Fibroblast of lung (primary cell): ENCODE measurements at places on chromosomes 16 and 17. TPM values are rescaled to one million over a fixed set of nuclear protein-coding genes. Genes with fewer than 3 reads are reported as not detected.

The PDIA2 gene
- 0.33 TPM in 1 of 2 replicates, not detected in the other for total RNA-seq

DNA sequence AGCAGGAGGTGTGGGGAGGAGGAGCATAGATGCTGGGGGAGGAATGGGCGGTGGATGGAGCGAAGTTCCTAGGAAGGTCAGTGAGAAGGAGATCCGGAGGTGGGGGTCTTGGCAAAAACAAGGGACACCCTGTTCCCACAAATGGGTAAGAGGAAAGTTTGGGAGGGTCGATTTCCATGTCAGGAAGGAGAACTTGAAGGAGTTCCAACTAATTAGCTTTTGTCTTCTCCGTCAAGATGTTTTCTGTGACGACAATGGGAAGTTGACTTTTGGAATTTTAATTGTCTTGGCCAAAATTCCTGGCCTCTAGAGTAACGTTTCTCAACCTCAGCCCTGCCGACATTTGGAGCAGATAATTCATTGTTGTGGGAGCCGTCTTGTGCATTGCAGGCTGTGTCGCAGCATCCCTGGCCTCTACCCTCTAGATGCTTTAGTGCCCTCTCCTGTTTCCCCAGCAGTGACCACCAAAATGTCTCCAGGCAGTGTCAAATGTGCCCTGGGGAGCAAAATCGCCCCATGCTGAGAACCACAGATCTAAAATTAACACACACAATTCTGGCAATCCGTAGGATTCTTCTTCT, 97.1 kb downstream of the PITPNC1 start:
- H3K4me1 ChIP-seq, result peaks cover 5% of the 10 kb centered on the region
- DNase-seq, result peak; percentile 80
- no peaks in the 10 kb centered on the region for H3K27me3 ChIP-seq
- H3K27ac ChIP-seq, result no peak overlapping the region

The SOST gene
- not detected in 2 replicates for total RNA-seq

- peaks cover 5% of the 10 kb centered on the region for H3K36me3 ChIP-seq
- H3K27ac ChIP-seq, result peak overlapping the region; percentile 40
- no peaks in the 10 kb centered on the region for H3K4me1 ChIP-seq
- peak; percentile 12 for DNase-seq
- peak overlapping the region; percentile 48 for H3K4me3 ChIP-seq
These were observed 817 bp downstream of the NME1 start for GRCh38 chr17:51154176-51154575.

The SLC16A11 gene
- under 0.01 and 0.17 TPM in 2 replicates for total RNA-seq

GRCh38 chr16:67917852-67918236, 13.8 kb downstream of the CTRL start:
- H3K27ac ChIP-seq, result peak overlapping the region; percentile 59
- peak; percentile 50 for DNase-seq
- no peak overlapping the region for H3K4me3 ChIP-seq
- peaks cover 16% of the 10 kb centered on the region for H3K4me1 ChIP-seq

The CYB5B gene
- 37.2 and 87.4 TPM in 2 replicates for total RNA-seq

GRCh38 chr16:67115639-67116038, 5.9 kb downstream of the PHAF1 start:
- H3K36me3 ChIP-seq, result no peaks in the 10 kb centered on the region
- no peak overlapping the region for H3K4me3 ChIP-seq
- DNase-seq, result peak; percentile 67

DNA sequence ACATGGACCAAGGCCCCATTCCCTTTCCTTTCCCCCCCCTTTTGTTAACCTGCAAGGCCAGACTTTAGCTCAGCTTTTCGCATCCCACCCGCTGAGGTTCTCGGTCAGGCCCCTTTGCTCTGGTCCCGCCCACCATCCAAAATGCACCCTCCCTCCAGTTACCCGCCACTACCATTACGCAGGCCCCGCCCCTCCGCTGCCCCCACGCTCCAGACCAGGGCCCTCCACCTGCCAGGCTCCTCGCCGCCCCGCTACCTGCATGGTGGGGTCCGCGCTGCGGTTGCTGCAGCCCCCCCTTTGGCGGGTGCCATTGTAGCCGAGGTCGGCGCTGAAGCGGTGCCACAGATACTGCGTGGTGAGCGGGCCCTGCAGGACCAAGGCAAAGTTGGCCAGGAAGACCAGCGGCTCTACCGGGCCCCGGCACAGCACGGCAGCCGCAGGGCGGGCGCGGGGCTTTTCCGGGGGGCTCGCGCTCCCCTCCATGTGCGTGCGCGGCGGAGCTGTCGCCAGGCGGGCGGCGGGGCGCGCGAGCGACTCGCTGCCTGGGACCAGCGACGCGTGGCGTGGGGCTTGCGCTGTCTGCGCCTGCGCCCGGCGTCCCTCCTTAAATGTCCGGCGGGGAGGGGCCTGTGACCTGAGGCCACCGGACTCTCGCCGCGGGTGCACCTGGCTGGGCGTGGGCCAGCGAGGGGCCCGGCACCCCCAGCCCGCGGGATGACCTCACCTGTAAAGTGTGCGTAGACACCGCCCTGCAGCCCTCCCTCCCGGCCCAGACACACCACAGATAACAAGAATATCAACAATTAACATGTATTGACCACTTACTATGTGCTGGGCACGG, at the start of gene SLC46A1:
TSS of gene SLC46A1 (minus strand) at position 581 of the 841 bp plus-strand sequence. CDS start at position 483, 98 bp downstream.
- H3K27ac ChIP-seq, result no peak within 1 kb of the TSS
- H3K4me3 ChIP-seq, result peak within 1 kb of the TSS; percentile 70
- DNase-seq, result peak; percentile 38
- no peaks in the 10 kb centered on the region for H3K36me3 ChIP-seq
- peaks cover 2% of the 10 kb centered on the region for H3K4me1 ChIP-seq

DNA sequence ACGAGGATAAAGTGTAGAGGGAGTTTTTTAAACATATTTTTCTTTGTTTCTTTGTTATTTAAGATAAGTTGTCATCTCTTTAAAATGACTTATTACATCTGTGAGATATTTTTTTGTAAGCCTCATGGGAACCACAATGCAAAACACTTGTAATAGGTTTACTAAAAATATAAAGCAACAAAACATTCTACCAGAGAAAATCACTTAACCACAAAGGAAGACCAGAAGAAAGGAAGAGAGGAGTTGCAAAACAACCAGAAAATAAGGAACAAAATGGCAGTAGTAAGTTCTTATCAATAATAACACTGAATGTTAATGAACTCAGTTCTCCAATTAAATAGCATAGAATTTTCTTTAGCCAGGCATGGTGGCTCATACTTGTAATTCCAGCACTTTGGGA, 22.9 kb downstream of the DHRS7B start:
- DNase-seq, result no peak
- no peak overlapping the region for H3K27ac ChIP-seq
- no peaks in the 10 kb centered on the region for H3K36me3 ChIP-seq
- no peaks in the 10 kb centered on the region for H3K27me3 ChIP-seq

- H3K36me3 ChIP-seq, result peaks cover 4% of the 10 kb centered on the region
- peak overlapping the region; percentile 65 for H3K4me3 ChIP-seq
- DNase-seq, result peak; percentile 86
- H3K27ac ChIP-seq, result peak overlapping the region; percentile 92
- H3K4me1 ChIP-seq, result peaks cover 25% of the 10 kb centered on the region
- peaks cover 2% of the 10 kb centered on the region for H3K27me3 ChIP-seq
These were observed 1.8 kb downstream of the RAI1 start for GRCh38 chr17:17682737-17683680.

The CA10 gene
- total RNA-seq, result not detected in 2 replicates

- no peak overlapping the region for H3K27ac ChIP-seq
- peaks cover 3% of the 10 kb centered on the region for H3K27me3 ChIP-seq
- no peaks in the 10 kb centered on the region for H3K4me1 ChIP-seq
These were observed 279.6 kb downstream of the HS3ST3B1 start for GRCh38 chr17:14580499-14580898.

DNA sequence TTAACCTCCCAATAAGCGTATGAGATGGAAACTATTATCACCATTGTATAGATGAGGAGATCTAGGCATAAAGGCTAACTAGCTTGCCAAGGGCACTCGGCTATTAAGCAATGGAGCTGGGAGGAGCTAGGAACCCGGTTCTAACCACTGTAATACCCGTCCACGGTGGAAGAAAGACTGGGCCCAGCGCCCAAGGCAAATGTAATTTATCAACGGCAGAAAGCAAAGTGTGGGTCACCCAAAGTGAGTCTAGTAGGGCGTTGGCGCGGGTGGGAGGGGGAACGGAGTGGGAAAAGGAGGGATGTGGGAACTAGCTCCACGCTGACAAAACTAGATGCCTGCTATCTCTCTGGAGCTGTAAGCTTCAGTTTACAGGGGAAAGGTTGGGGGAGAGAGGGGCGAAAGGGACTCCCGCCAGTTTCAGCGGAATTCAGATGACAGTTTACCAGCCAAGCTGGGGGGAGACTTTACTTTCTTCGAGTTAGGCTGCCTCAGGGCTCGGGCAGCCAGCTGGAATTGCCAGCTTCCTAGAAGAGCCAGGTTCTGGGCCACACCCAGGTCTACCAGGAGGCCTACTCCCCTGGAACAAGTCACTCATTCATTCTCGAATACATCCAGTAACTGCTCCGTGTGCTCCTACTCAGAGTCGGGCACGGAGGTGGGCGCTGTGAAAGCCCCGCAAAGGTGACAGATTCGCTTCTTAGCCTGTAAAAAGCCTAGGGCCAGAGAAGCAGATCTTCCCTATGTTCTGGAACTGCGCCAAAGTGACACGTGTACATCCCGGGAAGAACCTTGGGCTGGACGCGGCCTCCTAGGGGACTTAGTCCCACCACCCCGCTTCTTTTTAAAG, 837 bp downstream of the LRRC59 start:
- H3K4me1 ChIP-seq, result peaks cover 7% of the 10 kb centered on the region
- no peaks in the 10 kb centered on the region for H3K27me3 ChIP-seq
- peaks cover 30% of the 10 kb centered on the region for H3K36me3 ChIP-seq

The C17orf67 gene
- total RNA-seq, result 1.3 and 1.7 TPM in 2 replicates

The CCL17 gene
- not detected in 2 replicates for total RNA-seq

The MEFV gene
- total RNA-seq, result under 0.01 and 0.17 TPM in 2 replicates

DNA sequence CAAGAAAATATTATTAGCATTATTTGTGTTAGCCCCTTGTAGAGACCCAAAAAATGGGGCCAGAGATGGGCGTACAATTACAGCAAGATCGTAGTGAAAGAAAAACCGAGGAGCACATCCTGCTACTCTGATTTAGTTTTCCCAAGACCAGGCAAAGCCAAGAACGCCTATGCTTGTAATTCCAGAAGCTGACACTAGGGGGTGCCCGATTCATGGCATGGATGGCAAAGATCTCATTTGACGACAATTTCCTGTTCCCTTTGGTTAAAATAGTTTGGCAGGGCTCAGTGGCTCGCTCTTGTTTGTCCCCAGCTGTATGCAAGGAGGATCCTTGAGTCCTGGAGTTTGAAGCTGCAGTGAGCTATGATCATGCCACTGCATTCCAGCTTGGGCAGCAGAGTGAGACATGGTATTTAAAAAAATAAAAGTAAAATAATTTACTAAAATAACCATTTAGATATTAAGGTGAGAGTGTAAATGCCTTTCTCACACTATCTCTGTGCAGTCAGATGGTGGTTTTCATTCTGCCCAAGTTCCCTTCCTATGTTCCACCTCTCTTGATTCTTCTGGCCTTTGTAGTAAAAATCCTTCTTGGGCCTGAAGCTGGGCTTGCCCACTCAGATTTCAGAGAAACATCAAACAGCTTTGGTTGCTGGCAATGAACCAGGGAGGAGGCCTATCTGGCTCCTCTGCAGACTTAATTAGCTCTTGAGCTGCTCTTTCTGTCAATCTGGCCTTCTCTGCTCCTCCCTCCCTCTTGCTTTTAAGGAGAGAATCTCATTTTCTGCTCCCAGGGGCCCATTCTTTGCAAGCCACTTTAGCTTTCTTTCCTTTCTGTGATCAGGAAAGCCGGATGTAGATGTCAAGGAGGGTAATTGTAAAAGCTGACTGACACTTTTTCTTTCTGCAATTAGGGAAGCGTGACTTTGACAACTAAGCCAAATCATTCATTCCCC, 31.2 kb downstream of the TMEM238L start:
- H3K27ac ChIP-seq, result no peak overlapping the region
- H3K27me3 ChIP-seq, result no peaks in the 10 kb centered on the region
- no peaks in the 10 kb centered on the region for H3K4me1 ChIP-seq
- no peak for DNase-seq

- no peak for DNase-seq
- H3K27ac ChIP-seq, result no peak overlapping the region
- peaks cover 20% of the 10 kb centered on the region for H3K36me3 ChIP-seq
- no peak overlapping the region for H3K4me3 ChIP-seq
These were observed 66.8 kb downstream of the PIPOX start for GRCh38 chr17:29109477-29110371.

The STUB1 gene
- 114 and 133 TPM in 2 replicates for total RNA-seq

DNA sequence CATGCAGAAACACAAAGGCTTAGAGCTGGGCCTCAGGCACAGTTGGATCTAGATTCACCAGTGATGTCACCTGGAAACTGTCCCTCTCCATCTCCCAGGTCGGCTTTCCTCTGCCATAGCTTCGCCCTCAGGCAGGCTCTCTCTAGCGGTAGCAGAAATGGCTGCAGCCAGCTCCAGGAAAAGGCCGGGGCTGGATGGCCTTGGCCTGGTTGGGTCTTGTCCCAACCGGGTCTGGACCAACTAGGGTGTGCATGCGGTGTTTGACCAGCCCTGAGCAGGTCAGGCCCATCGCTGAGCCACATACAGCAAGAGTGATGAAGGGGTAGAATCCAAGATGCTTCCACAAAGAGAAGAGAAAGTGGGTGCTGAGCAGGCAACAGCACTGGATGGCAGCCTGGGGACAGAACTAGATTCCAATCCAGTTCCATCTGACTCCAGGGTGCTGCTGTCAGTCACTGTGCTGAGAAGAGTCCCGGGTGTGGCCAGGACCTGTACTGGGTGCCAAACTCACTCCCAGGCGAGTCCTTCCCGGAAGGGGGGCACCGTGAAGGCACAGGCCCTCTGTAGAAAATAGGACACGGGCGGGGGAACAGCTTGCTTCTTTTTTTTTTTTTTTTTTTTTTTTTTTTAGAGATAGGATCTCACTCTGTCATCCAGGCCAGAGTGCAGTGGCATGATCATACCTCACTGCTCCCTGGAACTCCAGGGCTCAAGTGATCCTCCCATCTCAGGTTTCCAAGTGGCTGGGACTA, 51.8 kb downstream of the SOCS3 start:
- no peak overlapping the region for H3K4me3 ChIP-seq
- H3K27ac ChIP-seq, result no peak overlapping the region
- H3K4me1 ChIP-seq, result no peaks in the 10 kb centered on the region

The CCDC92B gene
- not detected in 2 replicates for total RNA-seq

The AGRP gene
- total RNA-seq, result not detected in 2 replicates

DNA sequence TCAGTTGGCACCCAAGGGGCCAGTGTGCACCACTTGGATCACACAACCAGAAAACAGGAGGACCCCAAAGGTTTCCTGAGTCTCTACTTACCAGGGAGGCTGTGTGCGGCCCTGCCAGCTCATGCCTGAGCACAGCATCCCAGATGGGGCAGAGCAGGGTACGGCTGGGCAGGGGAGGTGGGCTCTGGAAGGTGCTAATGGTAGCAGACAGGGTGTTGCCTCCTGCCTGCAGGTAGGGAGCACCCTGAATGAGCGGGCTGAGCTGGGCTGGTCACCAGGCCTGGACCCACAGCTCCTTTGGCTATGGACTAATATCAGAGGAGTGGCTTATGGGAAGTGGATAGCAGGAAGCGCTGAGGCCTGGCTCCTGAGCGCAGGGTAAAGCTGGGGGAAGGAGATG, 14.6 kb downstream of the RECQL5 start:
- no peaks in the 10 kb centered on the region for H3K27me3 ChIP-seq
- H3K27ac ChIP-seq, result no peak overlapping the region
- no peaks in the 10 kb centered on the region for H3K4me1 ChIP-seq
- H3K36me3 ChIP-seq, result peaks cover 5% of the 10 kb centered on the region
- DNase-seq, result no peak

The UBE2O gene
- 9.2 and 12.4 TPM in 2 replicates for total RNA-seq

The KRTAP2-2 gene
- total RNA-seq, result not detected in 2 replicates

GRCh38 chr17:8532021-8532420, 96.3 kb downstream of the NDEL1 start:
- peaks cover 1% of the 10 kb centered on the region for H3K36me3 ChIP-seq
- no peak overlapping the region for H3K4me3 ChIP-seq
- no peaks in the 10 kb centered on the region for H3K4me1 ChIP-seq
- H3K27ac ChIP-seq, result no peak overlapping the region
- no peaks in the 10 kb centered on the region for H3K27me3 ChIP-seq

- DNase-seq, result peak; percentile 73
- no peaks in the 10 kb centered on the region for H3K36me3 ChIP-seq
- H3K4me1 ChIP-seq, result no peaks in the 10 kb centered on the region
- H3K4me3 ChIP-seq, result no peak overlapping the region
- no peak overlapping the region for H3K27ac ChIP-seq
These were observed 18.5 kb downstream of the CYTH1 start for GRCh38 chr17:78763561-78763960.

The CSNK2A2 gene
- total RNA-seq, result 25.2 and 33.4 TPM in 2 replicates
